ENCODE measurements at places on chromosomes 1 and 21. TPM values are rescaled to one million over a fixed set of nuclear protein-coding genes. Genes with fewer than 3 reads are reported as not detected.

- no peak for DNase-seq
Measured at GRCh38 chr1:194355488-194356106, 1169.2 kb upstream of the B3GALT2 start.

DNA sequence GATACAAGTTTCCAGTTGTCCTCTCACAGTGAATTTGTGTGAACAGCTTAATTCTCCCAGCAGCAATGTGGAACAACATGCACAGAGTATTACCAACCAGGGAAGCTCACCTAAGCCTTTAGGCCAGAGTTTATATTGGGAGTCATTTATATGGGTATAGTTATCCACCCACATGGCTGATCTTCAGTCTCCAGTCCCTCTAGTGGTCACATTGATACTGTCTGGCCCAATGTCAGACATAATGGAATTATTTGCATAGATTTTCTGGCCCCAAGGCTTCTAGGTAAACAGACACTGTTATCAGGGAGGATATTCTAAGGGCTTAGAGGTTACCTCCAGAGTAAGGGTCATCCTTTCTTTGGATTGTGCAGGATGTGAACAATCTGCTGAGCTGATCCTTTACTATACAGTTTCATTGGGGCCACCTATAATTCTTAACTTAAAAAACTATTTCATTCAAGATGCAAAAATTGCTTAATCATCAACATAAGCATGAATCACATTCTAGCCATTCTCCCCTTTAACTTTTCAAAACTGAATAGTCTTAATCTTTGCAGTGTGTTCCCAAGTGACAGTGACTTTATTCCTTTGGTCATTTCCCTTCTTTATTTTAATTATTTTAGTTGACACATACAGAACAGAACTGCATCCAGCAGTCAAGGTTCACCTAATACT is 210.9 kb downstream of the LTN1 start:
- DNase-seq: no peak

- no peak for DNase-seq
Measured at GRCh38 chr1:23101887-23102286, 66.8 kb downstream of the LUZP1 start.

GRCh38 chr1:24656046-24656445 is 12.9 kb downstream of the SRRM1 start:
- no peak for DNase-seq

GRCh38 chr1:151847867-151848596 is 5.5 kb downstream of the THEM5 start:
- no peak for DNase-seq

GRCh38 chr1:109368464-109368863 is 29.3 kb downstream of the SORT1 start:
- no peak for DNase-seq

The CMPK1 gene
- 119 TPM for total RNA-seq

The GGPS1 gene
- total RNA-seq: 8.6 TPM

- DNase-seq: no peak
Measured at GRCh38 chr1:183694755-183695154, 41.6 kb upstream of the APOBEC4 start.

- DNase-seq: no peak
Measured at GRCh38 chr1:156437037-156437867, 63.3 kb downstream of the MEF2D start.

DNA sequence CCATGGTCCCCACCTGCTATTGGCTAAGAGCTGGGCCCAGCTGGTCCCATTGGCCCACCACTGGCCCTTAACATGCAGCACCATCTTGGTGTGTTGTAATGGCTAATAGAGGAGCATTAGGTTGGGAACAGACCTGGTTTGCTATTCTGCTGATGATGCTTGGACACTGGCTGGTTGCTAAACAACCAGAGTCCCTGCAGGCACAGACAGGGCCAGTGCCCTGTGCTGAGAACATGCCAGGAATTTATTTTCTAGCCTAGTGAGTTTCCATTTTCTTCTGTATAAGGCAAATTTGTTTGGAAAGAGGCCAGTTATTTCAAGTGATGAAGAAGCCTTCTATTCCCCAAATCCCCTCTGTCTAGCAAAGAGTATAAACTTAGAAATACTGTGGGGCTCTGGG is 42.9 kb upstream of the TDRD10 start:
- DNase-seq: no peak

The WNT3A gene
- total RNA-seq: not detected

- no peak for DNase-seq
Measured at GRCh38 chr1:92571578-92571977, 84.9 kb upstream of the GFI1 start.

- no peak for DNase-seq
Measured at GRCh38 chr1:17008208-17008855, 3.4 kb downstream of the ATP13A2 start.

- DNase-seq: no peak
Measured at GRCh38 chr1:221101807-221102605, 222.8 kb downstream of the HLX start.

DNA sequence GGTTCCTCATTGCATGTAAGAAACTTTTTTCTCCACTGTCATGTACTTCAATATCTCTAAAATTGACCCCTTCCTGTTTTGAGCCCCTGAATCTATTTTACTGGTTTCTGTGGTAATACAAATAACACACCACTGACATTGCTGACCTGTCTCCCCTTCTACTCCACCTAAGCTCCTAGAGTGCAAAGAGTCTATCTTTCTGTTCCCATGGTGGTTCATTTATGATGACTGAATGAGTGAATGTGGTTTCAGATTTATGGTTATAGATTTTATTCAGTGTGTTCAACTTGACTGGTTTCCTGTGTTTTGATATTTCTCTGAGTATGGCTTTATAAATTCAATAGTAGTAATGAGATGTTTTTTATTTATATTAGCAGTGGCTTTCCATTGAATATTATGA is 127.7 kb downstream of the MAGI3 start:
- DNase-seq: no peak

DNA sequence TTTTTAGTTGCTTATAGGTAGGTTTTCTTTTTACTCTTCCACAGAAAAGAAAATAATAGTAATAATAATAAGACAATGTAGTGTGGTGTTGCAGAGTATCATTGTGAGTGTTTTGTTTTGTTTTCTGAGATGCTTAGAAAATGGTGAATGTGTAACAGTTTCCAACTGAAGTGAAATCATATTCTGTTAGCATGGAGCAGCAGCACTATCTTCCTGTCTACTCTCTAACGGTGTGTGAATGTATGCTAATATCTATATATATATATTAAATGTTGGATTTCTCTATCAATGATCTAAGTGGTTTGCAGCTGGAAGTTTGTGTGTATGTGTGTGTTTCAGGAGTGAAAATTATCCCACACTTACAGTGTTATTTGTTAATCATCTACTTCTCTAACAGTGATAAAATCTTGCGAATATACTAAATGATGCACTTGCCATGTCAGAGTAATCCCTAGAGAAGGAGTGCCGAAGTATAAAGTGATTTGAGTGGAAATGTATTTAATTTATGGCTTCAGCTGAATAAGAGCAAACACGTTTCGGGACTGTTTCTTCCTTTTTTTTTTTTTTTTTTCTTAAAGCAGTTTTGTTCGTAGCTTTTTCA is 377 bp downstream of the SAMD13 start:
- no peak for DNase-seq

The PRDM16 gene
- total RNA-seq: 0.43 TPM

- DNase-seq: no peak
Measured at GRCh38 chr1:59276439-59276851, 20.4 kb upstream of the FGGY start.

The FMO2 gene
- 8.1 TPM for total RNA-seq

GRCh38 chr1:169460191-169460833 is 25.4 kb downstream of the SLC19A2 start:
- no peak for DNase-seq

GRCh38 chr1:88751714-88752113 is 67.6 kb downstream of the PKN2 start:
- no peak for DNase-seq

The SYT2 gene
- total RNA-seq: not detected

GRCh38 chr1:9062846-9063245 is 6.6 kb downstream of the SLC2A5 start:
- DNase-seq: no peak

DNA sequence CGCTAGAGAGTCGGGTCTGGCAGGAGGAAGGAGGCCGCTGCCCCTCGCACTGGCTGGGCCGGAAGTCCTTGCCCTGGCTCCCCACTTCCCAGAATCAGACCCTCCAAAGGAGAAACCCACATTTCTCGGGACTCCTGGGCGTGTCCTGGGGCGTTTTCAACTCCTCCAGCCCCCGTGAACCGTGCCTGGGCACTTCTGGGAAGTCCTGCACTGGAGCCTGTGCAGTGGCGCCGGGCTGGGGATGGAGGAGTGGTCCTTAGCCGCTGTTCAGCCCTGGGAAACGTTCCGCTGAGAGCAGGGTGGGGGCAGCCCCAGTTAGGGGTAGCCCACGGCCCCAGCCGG is 3.0 kb downstream of the IGSF21 start:
- no peak for DNase-seq

The PTGS2 gene
- total RNA-seq: 0.48 TPM

GRCh38 chr1:99110140-99111041 is 105.7 kb upstream of the PLPPR5 start:
- no peak for DNase-seq

The SPRR3 gene
- not detected for total RNA-seq

DNA sequence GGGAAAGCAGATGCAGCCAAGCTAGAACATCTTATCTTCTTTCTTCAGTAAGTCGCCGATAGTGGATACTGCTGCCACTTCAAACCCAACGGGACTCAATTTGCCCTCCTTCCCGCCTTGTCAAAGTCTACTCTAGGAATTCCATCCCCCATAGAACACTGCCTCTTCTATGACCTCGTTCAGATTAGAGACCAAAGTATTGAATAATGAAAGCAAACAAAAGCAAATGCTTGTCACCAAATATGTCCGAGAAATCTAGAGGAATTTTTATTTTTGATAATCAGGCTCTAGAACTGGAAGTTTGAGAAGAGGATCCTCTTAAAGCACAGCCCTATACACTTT is 853 bp upstream of the RRAGC start:
- no peak for DNase-seq

The TTC39A gene
- total RNA-seq: 2.7 TPM

DNA sequence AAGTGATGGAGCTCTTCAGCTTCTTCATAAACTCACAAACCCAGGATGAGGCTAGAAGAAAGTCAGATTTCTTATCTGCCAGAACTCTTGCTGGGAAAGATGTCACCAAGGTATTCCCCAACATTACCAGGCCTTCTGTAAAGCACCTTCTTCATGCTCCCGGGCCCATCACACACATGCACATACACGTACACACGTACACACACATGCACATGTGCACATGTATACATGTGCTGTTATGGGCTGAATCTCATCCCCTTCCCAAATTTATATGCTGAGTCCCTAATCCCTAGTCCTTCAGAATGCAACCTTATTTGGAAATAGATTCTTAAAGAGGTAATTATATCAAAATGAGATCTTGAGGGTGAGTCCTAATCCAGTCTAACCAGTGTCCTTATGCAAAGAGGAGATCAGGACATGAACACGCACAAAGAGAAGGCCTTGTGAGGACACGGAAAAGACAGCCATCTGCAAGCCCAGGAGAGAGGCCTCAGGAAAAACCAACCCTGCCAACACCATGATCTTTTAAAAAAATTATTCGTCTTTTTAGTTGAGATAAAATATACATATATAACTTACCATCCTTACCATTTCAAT is 76.4 kb upstream of the LYST start:
- no peak for DNase-seq

The PAQR6 gene
- 3.3 TPM for total RNA-seq

GRCh38 chr1:167723707-167724323 is 2.0 kb downstream of the MPZL1 start:
- DNase-seq: no peak

DNA sequence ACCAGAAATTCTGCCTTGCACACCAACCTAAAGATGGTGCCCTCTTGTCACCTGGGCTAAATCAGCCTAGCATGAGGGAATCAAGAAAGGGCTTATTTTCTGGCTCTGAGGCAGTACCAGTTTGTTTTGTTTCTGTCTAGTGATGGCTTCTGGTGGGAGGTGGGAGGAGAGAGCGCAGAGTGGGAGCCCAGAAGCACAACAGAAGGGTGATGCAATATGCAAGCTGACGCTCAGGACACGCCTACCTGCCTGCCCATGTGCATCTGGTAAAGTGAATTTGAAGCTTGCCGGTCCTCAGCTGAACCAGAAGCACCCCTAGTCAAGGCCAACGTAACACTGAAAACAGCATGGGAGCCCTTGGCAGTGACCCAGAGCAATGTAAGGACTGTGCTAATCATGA is 138.4 kb upstream of the TIAM1 start:
- no peak for DNase-seq

DNA sequence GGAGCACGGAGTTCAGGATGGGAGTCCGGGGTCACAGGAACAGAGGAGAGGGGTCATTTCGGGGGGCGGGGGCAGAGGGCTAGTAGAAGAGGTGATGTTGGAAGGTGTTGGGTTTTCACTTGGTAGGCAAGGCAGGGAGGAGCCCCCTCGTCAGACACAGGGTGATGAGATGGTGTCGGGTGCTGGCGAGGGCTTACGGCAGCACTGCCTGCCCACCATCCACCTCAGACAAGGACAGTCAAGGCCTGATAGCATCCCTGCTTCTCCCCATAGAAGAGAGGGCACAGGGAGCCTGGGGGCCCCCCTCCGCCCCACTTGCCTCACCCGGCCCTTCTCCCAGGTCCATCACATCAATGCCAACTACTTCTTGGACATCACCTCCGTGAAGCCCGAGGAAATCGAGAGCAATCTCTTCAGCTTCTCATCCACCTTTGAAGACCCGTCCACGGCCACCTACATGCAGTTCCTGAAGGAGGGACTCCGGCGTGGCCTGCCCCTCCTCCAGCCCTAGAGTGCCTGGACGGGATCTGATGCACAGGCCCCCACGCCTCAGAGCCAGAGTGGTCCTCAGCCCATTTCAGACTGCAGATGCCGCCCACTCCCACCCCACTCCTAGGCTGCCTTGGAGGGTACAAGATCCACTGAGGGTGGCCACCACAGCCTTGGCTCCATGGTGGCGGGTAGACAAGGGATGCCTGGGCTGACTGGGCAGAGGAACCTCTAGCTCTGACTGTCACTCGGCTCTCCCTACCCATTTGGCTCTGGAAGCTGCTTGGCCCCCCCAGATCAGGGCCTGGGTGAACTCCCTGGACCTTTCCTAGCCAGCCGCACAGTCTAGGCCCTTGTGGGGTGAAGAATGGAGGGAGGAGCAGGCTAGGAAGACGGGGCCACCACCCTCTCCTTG is 4.3 kb upstream of the MTFR1L start:
- DNase-seq: no peak

DNA sequence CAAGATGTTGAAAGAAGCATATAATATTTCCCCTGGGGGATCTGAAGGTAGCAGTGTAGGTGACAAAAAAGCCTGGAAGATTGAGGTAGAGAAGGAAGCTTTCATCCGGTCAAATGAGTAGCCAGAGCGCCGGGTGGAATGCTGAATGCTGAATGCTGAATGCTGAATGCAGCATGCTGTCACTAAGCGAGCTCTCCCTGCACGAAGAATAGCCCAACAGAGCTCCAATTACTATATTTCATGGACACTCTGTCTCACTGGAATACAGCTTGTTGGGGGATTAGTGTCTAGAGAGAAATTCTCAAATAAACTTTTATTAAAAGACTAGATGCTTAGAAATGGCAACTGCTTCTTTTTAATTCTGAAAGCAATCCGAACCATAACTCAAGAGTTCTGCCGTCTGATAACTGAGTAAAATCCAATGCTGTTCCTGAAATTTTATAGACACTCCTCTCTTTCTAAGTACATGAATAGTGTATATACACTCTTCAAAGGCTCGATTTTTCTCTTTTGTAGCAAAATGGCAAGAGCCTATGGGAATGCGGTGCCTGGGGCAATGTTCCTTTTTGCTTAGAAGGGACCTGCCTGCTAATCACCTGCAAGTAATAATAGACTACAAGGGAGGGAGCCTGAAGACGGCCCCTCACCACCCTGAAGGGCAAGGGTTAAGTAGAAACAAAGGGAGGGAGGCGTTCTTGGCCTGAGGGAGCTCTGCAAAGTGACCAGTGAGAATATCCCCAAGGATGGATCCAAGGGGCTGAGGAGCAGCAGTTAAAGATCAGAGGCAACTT is 203.7 kb upstream of the ESRRG start:
- no peak for DNase-seq
